Activated T-helper 1 cell treated with anti-CD3 and anti-CD28 coated beads, Interleukin-2, amount 50 U/mL, for 16 hours (primary cell): ENCODE measurements at places on chromosomes 7 and 10.

DNA sequence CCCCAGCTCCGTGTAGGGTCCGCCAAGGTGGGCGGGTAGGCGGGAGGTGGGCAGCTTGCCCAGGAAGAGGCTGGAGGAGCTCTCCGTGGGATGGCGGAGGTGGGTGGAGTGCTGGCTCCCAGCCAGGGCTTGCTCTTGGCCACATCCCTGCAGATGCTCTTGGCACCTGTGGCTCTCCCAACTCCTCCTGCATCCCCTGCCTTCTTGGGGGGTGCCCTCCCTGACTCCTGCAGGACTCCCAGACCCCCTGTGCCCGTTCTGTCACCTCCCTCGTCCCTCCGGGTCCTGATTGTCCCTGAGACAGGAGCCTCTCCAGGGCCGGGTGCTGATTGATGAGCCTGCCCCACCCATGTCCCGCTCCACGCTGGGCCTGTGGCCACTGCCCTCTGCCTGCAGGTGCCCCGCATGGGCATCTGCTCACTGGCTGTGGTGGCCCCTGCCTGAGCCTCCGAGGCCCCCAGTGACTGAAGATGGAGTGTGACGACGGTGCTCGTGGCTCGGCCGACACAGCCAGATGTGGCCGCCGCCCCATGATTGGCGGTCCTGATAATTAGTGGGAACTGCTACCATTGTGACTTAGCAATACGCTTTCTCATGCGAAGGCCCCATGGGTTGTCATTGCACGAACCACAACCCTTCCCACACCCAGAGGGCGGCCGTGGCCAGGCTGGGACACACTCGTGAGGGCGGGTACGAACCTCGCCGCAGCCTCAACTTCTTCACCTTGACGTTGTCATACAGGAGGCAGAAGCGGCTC is 23.6 kb downstream of the CFAP46 start:
- DNase-seq: no peak

- DNase-seq: no peak
Observed at GRCh38 chr7:156017431-156017830, 205.2 kb upstream of the SHH start.

DNA sequence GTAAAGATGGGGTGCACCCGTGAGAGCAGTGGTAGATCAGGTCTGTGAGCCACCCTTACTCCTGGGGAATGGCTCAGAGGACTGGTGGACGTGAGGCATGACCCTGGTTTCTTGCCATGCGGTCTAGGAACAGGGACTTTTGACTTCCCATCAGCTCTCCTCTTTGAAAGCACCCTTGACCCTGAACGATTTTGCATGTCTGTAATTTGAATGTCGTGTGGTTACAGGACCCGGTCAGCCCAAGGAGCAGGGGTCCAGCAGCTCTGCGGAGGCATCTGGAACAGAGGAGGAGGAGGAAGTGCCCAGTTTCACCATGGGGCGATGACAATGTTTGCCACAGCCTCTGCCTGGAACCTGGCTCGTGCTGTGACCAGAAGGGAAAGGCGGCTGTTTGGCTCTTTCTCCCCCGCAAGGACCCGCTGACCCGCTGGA is 8.6 kb upstream of the ORAI2 start:
- DNase-seq: no peak

DNA sequence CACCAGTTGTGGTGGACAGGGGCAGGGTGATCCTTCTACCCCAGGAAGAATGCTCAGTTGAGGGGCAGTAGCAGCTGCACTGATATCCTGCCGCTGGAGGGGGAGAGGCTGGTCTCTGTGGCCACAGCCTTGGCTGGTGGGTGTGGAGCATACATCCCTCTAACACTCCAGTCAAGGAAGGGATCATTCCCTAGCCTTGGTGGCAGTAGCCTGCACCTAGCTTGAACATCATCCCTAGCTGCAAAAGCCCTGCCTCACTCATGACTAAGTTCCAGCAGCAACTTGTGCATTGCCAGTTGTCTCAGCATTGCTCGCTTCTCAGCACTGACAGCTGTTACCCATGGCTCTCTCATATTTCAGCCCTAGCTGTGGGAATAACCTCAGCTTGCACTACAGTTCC is 688.9 kb upstream of the POT1 start:
- DNase-seq: no peak

DNA sequence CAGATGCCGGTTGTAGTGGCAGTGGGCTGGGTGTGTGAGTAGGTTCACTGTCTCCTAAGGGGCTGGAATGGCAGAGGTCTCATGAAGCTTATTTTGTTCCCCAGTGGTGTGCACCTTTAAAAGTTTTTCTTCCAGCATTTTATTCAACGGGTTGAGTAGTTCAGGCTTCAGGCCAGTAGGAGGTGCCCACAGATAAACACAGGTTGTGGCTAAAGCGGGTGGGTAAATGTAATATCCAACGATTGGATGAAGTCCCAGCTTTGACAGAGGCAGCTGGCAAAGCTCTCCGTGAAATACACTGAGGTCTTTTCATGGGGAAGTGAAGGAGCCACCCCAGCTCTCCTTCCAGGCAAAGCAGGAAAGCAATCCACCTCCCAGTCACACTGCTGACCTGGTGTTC is 339.8 kb upstream of the LRRTM3 start:
- no peak for DNase-seq

DNA sequence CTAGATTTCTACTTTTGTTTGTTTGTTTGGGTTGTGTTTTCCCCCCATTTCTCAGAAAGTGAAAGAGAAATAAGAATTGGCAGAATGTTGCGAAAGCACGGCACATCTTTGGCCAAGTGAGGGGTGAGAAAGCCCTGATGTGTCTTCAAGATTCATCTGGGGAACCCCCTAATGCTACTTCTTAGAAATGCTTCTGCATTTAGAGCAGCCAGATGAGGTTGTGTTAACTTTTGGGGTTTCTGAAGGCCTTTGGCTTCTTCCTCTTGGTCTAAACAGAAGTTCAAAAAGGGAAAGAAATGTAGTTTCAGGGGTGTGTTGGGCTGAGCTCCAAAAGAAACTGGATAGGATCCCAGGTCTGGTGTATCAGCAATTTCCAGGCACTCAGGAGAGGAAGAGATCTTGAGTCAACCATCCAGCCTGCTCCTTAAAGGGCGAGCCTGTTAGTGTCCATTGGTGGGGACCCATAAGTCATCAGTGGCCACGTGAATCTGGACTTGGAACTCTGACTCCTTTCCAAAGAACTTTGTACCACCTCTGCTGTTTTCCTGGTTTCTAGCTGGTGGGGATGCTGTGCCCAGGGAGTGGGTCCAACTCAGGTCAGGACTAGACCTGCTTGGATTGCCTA is 6.5 kb downstream of the DUSP5 start:
- no peak for DNase-seq

- no peak for DNase-seq
Observed at GRCh38 chr7:36119005-36119706, 33.9 kb upstream of the EEPD1 start.

- no peak for DNase-seq
Observed at GRCh38 chr7:21364801-21365271, 63.0 kb upstream of the SP4 start.

- no peak for DNase-seq
Observed at GRCh38 chr10:77264107-77264506, 373.5 kb downstream of the KCNMA1 start.
